ENCODE measurements at places on chromosomes 6 and 20.

DNA sequence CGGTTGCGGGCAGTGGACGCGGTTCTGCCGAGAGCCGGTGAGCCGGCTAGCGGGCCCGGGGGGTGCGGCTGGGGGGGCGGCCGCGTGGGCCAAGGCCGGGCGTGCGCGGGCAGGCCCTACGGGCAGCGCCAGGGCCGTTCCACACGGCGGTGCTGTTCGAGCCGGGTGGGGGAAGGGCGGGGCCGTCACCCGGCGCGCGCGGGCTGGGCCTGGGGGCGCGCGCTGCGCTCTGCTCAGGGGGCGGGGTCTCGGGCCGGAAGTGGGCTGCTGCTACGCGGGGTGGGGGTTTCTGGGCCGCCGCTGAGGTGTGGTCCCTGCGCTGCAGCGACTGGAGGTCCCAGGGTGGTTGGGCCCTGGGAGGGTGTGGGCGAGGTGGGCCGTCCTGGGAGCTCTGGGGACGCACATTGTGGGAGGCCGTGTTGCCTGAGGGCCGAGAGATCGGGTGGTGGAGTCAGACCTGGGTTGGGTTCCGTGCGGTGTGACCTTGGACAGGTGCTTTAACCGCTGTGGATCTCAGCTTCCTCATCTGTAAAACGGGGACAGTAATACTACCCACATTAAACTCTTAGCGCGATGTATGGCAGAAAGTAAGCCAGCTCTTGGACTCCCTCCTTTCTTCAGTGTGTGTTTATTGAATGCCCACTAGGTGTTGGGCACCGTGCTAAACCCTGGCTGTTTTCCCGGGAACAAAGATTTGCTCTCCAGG, 391 bp downstream of the MAPRE1 start:
- DNase-seq = peak; percentile 83

GRCh38 chr6:90494067-90494780, 92.6 kb downstream of the MAP3K7 start:
- no peak for DNase-seq

- no peak for DNase-seq
These were observed 48.6 kb downstream of the TOMM6 start for GRCh38 chr6:41836022-41836659.

DNA sequence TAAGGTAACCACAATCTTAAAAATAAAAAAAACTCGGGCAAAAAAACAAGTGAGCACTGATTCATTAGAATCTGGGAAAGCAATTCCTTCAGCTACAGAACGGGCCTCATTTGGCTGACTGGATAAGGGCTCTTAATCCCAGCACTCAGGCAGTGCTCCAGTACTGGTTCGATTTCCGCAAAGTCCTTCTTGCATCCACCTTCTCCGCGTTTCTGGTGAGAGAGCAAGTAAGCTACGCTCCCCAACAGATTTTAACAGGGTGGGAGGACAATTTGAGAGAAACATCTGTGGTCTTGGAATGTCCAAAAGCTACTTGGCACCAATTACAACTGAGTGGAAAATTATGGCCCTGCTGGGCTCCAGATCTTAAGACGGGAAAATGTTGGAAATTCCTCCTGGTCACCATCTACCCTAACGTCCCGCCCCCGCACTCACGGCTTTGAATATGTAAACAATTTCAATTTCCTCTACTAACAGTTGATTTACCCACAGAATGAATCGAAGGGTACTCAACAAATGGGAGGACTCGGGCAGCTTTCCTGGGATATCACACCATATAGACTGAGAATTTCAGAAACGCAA, 18.1 kb upstream of the ZSCAN9 start:
- peak; percentile 24 for DNase-seq

DNA sequence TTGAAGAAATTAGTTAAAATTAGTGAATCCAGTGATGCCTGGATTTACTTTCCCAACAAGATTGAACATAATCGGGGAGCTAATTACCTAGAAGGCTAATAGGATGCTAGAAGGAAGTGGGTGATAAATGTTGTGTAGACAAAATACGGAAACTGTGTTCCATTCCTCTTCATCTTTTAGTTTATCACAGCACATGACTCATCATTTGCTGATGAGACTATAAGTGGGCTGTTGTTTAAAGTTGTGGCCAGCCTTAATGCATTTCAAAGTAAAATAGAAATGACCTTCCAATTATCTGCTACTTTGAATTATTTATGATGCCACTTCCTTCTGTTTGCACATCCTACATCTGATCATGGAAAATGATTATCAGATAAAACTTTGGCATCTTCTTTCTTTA, 43.4 kb downstream of the OGFRL1 start:
- no peak for DNase-seq

DNA sequence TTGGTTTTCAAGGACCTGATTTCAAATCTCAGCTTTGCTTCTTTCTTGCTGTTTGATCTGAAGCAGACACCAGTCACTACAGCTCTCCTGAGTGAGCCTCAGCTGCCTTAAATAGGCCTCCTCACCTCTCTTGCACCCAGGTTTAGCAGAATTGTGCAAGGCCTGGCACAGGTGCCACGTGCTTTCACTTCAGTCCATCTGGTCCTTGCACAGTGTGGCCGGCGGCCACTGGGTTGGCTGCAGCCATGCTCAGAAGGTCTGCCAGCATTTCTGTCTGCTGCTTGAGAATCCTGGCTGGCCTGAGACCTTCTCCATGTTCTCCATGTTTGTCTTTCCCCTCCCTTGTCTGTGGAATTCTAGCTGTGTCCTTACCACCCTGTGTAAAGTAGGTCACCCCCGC, 14.5 kb upstream of the DAAM2 start:
- no peak for DNase-seq

GRCh38 chr6:166422201-166422940, 39.6 kb upstream of the MPC1 start:
- no peak for DNase-seq
